Vagina (tissue), 2 donors: ENCODE measurements at places on chromosomes 7 and 10. TPM values are rescaled to one million over a fixed set of nuclear protein-coding genes. Genes with fewer than 3 reads are reported as not detected.

- DNase-seq, result peak; percentile 94
- H3K27ac ChIP-seq, result no peak overlapping the region
- no peaks in the 10 kb centered on the region for H3K4me1 ChIP-seq
- no peak overlapping the region for H3K4me3 ChIP-seq
- no peaks in the 10 kb centered on the region for H3K36me3 ChIP-seq
Observed at GRCh38 chr10:124003871-124004662, 89.3 kb downstream of the CHST15 start.

GRCh38 chr10:109962247-109962646 is 38.9 kb upstream of the XPNPEP1 start:
- H3K36me3 ChIP-seq, result no peaks in the 10 kb centered on the region
- DNase-seq, result no peak
- H3K27ac ChIP-seq, result no peak overlapping the region
- H3K4me3 ChIP-seq, result no peak overlapping the region
- no peaks in the 10 kb centered on the region for H3K27me3 ChIP-seq

- peaks cover 70% of the 10 kb centered on the region for H3K4me1 ChIP-seq
- no peak overlapping the region for H3K4me3 ChIP-seq
- no peaks in the 10 kb centered on the region for H3K27me3 ChIP-seq
Observed at GRCh38 chr7:87213811-87214210, 5.7 kb downstream of the TMEM243 start.

- DNase-seq, result no peak
- H3K4me1 ChIP-seq, result peaks cover 41% of the 10 kb centered on the region
- H3K27ac ChIP-seq, result peak overlapping the region; percentile 89
Observed at GRCh38 chr7:141700296-141700847, 1.6 kb downstream of the DENND11 start.

DNA sequence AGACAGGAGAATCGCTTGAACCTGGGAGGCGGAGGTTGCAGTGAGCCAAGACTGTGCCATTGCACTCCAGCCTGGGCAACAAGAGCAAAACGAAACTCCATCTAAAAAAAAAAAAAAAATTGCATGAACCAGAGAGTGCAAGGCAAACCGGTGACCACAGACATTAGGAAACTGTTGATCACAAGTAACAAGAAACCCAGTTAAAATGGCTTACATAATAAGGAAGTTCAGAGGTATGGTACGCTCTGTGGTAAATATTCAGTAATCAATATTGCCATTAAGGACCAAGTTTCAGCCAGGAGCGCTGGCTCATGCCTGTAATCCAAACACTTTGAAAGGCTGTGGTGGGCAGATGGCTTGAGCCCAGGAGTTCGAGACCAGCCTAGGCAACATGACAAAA is 9.2 kb upstream of the NT5C2 start:
- no peak overlapping the region for H3K27ac ChIP-seq
- no peak overlapping the region for H3K4me3 ChIP-seq
- no peaks in the 10 kb centered on the region for H3K36me3 ChIP-seq
- DNase-seq, result no peak

Gene CFAP70
- 1.5 TPM for total RNA-seq
